ENCODE measurements at places on chromosomes 7 and 10. TPM values are rescaled to one million over a fixed set of nuclear protein-coding genes. Genes with fewer than 3 reads are reported as not detected.

Gene REPIN1
- total RNA-seq: 48.3 TPM

Gene RBM48
- total RNA-seq: 11.7 TPM

Gene IFIT1B
- total RNA-seq: not detected

Gene AGMO
- total RNA-seq: 2.5 TPM

Gene COL17A1
- under 0.01 TPM for total RNA-seq

Gene KCNH2
- total RNA-seq: not detected

Gene MCM7
- total RNA-seq: 27.5 TPM

Gene ZPBP
- total RNA-seq: not detected
